ENCODE measurements at places on chromosomes 3 and 15.

GRCh38 chr15:59124261-59124660, 19.3 kb downstream of the CCNB2 start:
- DNase-seq, result no peak

DNA sequence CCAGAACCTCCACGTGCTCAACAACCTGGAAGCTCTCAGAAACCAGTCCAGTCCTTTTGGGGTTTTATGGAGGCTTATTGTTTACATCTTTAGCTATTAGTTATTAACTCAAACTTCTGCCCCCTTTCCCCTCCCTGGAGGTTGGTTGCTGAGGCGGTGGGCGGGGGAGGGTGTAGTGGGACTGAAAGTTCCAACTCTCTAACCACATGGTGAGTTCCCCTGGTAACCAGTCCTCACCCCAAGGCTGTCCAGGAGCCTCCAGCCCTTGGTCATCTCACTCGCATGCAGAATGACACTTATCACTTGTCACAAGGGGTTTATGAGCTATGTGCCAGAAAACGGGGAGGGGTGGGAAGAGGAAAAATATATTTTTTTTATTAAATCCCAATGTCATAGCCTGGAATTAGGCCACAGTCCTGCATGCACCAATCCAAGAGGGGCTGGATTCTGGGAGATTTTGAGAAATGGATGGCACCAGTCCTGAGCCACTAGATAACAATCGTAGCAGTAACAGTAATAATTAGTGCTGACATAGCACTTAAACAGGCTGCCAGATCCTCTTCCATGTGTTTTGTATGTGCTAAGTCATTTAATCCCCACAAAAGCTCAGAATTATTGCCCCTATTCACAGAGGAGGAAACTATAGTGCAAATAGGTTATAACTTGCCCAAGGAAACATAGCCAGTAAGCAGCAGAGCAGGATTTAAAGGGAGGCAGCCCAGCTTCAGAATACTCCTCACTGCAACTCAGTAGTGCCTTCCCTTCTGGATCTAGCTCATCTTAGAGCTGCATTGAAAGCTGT, 85.7 kb downstream of the CRYGS start:
- no peak for DNase-seq

GRCh38 chr15:92429378-92430068, 35.8 kb downstream of the ST8SIA2 start:
- DNase-seq, result peak; percentile 47

DNA sequence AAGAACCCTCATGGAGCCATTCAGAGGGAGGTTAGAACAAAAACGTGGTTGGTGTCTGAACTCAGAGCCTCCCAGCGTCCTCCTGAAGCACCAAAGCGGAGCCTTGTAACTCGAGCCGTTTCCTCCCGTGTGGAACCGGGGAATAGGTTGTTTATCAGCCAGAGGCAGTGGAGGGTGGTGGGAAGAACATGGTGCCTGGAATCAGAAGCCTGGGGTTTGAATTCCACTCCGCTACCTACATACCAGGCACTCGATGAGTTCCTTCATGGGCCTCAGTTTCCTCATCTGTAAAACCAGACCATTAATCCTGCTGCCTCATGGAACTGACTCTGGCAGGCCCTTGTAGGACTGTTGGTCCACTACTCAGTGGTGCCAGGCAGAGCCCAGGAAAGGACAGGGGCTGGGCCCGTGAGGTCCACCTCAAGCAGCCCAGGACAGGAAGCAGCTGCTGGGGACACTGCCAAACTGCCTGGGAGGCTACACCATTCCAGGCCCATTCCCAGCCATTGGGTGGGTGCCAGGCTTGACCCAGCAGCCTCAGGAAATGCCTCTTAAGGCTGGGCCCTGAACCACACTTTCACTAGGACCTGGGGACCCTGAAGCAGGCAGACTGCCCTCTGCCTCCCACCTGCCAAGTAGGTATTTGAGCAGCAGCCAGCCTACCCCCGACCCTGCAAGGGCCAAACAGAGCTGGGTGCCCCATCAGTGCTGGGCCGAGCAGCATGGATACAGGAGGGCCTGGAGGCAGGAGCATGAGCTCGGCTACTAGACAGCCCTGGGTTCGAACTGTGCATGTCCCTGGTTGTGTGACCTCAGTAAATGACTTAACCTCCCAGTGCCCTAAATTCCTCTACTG, 33.4 kb downstream of the PRKCD start:
- peak; percentile 64 for DNase-seq

DNA sequence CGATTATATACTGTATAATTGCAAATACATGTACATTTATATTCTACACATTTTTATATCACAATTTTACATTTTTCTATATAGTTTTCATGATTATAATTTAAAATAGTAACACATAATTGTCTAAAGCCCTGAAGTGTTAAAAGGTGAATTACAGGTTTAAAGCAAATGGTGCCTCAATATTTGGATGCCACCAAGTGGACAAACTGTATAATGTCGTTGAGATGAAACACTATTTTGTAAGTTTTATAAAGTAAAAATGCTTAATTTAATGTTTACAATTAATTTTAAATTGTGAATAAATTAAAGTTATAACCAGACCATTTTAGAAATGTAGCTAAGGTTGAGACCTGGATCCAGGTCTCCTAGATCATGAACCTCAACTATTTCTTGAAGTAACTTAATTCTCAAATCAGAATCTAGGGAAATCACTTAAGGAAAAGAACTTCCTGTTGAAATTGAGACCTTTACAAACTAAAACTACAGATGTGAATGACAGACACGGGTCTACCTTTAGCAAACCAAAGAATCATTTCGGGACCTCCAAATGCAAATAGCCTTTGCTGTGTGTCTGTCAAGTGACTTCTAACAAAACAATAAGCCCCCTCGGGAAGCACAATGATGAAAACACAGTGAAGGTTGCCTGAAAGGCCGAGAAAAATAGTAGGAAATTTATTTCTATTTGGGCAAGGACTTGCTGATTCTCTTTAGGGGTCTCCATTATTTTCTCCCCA, 37.8 kb downstream of the EHHADH start:
- DNase-seq, result no peak

DNA sequence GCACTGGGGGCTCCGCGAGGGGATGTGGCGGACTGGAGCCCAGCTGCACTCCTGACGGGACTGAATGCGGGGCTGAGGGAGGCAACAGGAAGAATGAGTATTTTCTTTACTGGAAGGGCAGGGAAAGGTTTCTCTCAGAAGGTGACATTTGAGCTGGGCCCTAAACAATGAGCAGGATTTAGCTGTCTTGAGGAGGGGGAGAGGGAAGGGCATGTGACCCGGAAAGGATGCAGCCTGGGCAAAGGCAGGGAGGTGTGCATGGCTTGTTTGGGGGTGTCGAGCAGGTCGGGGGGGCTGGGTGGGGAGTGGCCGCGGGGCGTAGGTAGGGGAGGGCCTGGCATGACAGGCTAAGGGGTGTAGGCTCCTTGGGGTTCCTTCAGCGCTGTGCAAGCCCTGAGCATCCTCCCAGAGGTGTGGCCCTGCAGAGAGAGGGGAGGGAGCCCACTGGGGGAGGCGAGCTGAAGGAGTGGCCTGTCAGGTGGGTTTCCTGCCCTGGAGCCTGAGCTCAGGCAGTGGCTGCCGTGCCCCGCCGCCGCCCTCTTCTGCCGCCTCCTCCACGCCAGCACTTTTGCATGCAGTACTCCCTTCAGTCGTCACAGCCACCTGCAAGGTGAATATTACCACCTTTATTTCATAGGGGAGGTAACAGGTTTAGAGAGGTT, 17.2 kb upstream of the ANKDD1A start:
- DNase-seq, result no peak

DNA sequence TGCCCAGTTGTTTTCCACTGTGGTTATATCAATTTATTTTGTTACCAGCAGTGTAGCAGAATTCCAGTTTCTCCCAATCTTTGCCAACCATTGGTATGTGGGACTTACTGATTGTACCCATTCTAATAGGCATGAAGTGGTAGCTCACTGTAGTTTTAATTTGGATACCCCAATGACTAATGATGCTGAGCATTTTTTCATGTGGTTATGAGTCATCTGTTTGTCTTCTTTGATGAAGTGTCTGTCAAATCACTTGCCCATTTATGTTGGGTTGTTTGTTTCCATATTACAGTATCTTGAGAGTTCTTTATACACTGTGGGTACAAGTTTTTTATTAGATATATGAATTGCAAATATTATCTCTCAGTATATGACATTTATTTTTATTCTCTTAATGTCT, 644.3 kb downstream of the NR2F2 start:
- DNase-seq, result peak; percentile 2

DNA sequence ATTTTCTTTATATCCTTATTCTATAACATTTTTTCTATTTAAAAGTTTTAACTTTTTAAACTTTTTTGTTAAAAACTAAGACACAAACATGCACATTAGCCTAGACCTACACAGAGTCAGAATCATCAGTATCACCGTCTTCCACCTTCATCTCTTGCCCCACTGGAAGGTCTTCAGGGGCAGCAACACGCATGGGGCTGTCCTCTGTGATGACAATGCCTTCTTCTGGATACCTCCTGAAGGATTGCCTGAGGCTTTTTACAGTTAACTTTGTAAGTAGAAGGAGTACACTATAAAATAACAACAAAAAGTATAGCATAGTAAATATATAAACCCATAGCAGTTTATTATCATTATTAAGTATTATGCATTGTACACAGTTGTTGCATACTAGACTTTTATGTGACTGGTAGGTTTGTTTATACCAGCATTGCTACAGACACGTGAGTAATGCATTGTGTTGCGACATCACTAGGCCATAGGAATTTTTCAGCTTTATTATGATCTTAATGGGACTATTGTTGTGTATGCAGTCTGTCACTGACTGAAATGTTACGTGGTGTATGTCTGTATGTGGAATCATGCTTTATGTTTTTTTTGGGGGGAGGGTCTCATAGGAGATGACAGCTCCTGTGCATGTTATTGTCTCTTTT, 18.2 kb downstream of the ATP1B3 start:
- DNase-seq, result peak; percentile 83

- no peak for DNase-seq
Measured at GRCh38 chr15:78257681-78258080, 6.7 kb upstream of the DNAJA4 start.

GRCh38 chr15:69653306-69653705, 200.7 kb downstream of the RPLP1 start:
- no peak for DNase-seq

DNA sequence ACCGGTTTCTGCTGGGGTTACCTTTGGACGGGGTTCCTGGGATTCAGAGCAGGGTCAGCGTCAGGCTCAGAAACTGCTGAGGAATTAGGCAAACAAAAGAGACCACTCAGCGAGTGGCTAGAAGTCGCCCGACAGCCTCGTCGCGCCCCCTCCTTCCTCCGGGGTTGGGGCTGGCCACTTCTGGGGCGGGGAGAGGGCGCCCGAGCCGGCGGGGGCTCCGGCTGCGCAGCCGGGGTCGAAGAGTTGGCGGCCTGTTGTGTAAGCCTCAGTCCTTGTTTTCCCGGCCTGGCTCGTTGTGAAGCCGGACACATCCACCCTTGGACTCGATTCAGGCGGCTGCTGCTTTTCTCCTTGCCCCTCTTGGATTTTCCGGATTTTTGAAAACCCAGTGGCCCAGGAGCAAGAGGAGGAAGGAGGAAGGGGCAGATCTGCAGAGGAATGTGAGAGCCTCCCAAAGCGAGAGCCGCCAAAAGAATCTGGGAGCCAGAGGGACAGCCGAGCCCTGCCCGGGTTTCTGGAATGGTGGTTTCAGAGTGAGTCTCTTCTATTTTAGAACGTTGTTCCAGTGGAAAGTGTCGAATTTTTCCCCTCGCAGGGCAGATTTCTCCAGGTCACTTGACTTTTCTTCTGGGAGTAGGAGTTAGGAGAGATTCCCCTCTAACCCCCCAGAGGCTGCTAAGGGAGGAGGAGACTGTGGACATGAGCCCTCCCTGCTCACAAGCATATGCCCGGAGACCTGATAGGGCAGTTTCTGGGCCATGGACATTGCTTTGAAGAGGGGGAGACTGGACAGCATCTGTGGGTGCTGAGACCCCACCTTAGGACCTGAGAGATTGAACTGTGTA, 666 bp downstream of the SNX33 start:
- DNase-seq, result peak; percentile 56

GRCh38 chr15:55619783-55620182, 31.6 kb upstream of the PYGO1 start:
- no peak for DNase-seq

DNA sequence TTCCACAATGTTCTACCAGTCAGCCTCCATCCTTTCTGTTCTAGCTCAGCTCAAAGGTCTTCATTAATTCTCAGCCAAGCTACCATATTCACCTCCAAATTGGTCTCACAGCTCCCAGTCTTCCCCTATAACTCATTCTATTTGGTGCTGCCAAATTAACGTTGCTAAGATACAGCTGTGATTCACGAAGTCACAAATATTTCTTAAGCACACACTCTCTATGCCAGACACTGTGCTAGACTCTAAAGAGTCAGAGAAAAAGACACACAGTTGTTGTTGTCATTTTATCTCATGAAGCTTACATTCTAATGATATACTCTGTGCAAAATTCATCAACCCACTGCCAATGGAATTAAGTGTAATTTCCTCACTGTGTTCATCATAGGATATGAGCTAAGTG, 102.8 kb downstream of the FRMD5 start:
- peak; percentile 30 for DNase-seq

DNA sequence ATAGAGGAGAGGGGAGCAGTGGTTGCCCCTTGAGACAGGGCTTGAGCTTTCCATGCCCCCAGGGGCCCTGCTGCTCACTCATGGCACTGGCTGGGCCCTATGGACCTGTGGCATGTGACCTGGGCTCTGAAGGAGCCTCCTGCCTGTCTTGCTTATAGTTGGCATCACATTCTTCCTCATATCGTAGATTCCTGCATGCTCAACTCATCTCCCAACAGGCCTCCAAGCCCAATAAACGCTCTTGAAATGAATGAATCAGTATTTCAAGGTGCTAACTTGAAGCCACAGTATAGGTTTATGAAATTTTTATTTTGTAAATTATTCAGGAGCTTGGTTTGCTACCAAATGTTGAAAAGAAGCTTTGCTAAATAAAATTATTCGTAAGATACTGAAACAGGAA, 93.3 kb upstream of the SLC7A14 start:
- DNase-seq, result no peak

GRCh38 chr3:170815340-170815739, 54.7 kb downstream of the RPL22L1 start:
- no peak for DNase-seq

DNA sequence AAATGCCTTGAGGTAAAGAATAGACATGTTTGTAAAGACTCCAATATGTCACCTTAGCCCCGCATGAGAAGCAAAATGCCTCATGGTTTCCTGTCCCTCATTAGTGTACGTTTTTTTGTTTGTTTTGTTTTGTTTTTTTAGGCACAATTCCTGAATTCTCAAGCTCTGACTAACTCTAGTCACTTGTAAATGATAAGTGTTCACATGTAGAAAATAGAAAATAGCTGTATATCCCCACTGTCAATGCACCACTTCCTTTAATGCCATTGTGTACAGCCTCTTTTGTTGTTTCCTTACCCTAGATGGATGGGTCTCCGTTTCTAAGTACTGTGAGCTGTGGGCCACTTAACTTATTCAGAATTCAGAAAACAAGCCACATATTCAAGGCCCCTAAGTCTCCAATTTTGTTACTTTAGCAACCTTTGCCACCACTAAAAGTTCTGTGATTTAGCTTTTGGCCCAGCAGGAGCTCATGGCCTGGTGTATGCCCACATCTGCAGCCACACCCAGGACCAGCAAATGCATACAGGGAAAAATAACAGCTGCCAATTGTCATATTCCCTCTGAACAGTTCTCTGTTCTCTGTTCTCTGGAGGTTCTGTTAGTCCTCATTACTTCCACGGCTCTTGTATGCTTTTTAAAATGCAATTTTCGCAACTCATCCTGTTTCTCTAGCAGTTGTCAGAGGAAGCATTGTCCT, 655.5 kb downstream of the GBE1 start:
- DNase-seq, result no peak
